ENCODE measurements at places on chromosomes 2 and 18.

- DNase-seq, result no peak
Measured at GRCh38 chr2:112665113-112665780, 19.5 kb downstream of the SLC20A1 start.

DNA sequence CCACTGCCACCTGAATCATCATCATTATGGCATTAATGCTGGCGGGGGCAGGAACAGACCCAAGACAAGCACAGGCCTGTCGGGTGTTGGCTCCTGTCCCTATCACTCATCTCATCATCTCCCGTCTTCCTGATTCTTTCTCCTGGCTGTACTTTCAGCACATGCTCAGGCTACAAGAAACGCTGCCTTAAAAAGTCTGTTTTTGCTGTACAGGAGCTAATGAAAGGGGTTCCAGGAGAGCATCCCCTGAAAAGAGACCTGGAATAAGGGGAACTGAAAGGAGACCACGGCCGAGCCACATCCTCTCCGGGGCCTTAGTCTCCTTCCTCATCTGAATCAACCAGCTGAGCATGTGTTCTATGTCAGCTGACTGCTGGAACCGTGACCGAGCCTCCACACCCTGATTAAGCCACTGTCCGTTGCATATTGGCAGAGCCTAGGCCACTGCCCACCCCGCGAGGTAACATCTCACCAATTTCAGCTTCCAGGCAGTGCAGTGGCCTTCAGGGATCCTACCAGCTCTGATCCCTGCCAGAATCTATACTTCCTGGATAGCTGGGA, 62.6 kb downstream of the DNMT3A start:
- no peak for DNase-seq

- DNase-seq, result no peak
Measured at GRCh38 chr18:25019931-25020330, 332.0 kb downstream of the ZNF521 start.

- DNase-seq, result no peak
Measured at GRCh38 chr2:172092716-172093415, 7.6 kb downstream of the DLX1 start.

DNA sequence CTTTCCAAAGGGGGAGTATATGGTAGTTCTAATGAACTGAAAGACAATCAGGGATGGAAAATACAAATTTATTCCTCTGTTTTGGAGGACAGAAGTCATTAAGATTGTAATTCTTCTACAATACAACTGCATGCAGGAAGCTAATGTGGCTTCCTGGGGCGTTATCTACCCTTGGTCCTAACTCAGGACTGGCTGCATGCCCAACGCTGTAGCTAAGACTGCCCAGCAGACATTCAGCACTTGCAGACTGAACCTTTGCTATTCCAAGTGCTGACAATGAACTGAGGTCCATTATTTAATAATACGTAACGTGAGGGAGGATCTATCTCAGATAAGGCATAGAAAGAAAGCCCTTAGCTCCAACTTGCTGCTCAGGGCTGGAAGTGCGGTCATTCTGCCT, 53.2 kb downstream of the ZAP70 start:
- DNase-seq, result no peak

- no peak for DNase-seq
Measured at GRCh38 chr2:105100046-105100840, 62.4 kb downstream of the MRPS9 start.

GRCh38 chr2:175136334-175137215, 31.4 kb downstream of the ATF2 start:
- DNase-seq, result no peak

DNA sequence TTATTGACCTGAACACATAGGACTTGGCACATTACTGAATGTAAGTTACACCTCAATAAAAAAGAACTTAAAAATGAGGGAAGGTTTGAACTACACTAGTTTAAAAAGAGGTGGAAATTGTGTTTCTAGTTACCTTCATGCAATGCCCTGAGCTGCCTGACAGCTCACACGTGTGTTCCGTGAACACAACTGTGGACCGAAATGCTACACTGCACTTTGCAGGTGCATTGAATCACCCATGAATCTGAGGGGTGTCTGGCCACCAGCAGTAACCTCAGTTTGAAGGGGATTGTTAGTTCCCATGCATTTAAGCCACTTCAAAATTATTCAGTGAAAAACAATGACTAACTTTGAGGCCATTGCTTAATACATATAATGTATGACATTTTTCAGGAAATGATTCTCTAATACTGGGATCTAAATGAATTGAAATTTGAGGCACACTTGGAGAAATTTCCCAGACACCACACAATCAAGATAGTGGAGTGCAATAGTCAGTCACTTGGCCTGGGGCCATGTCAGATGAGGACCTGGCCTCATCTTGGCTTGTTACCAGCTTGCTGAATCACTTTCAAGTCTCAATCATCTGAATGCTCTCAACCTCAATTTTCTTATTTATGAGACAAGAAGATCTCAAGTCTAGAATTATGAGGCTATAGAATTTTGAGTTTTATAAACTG, 59.3 kb downstream of the MYL12B start:
- no peak for DNase-seq

DNA sequence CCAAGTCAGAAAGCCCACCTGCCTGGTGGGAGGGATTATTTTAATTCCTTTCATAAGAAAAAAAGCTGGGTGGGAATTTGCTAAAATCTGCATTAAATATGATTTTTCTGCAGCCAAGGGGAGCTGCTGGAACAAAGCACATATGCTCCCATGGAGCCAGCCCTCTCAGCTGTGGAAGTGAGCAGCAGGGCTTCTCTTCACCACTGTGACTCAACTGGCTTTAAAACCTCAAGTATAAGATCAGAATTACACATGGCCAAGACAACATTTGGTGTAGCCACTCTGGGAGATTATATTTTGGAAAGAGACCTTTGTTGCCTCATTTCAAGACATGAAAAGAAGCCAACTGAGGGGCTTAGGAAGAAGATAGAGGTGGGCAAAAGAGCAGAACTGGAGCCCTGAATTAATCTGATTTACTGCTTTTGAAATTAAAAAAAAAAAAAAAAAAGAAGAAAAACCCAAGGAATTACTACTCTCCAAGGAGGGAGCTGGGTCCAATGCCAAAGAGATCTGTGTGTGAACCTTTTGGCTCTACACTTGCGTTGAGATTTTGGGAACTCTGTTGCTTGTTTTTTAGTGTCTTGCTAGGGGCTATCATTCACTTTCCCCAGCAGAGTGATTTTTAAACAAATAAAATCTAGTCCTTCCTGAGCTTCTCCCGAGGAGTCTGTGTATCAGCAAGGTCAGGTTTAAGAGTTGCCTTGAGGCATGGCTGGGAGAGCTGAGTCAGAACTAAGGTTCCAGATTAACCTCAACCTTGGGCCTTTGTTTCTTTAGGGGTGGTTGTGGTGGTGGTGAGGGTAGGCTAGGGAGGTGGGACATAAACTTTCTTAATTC, 6.0 kb downstream of the LHCGR start:
- no peak for DNase-seq

DNA sequence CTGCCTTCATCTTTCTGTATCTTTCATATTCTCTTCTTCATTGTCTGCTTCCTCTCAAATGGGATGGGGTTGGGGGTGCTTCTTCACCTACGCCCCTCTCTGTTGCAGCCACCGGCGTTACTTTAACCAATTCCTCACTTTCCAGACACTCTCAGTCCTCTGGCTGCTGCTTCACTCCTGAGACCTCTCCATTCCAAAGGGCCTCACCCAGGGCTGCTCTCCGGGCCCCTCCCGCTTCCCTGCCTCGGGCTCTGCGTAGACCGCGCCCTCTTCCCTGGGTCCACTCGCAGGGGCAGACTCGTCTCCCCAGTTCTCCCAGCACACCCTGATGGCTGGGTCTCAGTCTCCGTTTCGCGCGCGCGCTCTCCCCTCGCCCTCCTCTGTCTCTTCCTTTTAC, 926 bp downstream of the SERPINB8 start:
- DNase-seq, result no peak

- no peak for DNase-seq
Measured at GRCh38 chr2:163123526-163123925, 285.0 kb upstream of the KCNH7 start.

DNA sequence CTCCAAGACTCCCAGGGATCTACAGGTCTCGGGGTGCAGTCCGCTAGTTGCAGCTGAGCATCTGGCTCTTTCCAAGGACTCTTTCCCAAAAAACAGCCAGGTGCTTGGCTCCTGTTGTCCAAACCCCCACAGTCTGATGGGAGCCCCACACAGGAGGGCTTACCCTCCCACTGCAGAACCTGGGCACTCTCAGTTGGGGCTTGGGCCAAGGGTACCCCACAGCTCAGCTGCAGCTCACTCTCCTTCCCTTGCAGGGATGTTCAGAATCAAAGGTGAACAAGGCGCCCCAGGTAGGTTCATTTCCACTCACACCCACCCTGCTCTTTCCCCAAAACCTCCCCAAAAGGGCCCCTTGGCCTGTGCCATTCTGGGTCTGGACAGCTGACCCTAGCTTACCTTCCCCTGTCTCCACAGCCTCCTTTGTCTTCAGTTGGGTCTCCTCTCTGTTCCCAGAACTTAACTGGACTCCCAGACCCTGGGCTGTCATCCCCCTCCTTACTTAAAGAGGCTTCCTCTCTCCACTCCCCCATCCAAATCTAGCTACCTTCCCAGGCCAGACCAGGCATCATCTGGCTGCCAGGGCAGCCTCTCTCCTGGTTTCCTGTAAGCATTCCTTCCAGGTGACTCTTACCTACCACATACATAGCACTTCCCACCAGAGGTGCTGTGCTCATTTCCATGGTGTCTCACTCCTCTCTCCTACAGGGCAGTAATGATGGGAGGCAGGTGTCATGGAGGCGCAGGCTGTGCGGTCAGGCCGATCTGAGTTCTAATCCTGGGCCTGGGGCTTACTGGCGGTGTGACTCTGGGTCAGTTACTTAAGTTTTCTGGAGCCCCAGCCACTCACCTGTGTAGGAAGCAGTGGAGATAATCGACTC, 29.5 kb downstream of the MARCO start:
- peak; percentile 60 for DNase-seq

DNA sequence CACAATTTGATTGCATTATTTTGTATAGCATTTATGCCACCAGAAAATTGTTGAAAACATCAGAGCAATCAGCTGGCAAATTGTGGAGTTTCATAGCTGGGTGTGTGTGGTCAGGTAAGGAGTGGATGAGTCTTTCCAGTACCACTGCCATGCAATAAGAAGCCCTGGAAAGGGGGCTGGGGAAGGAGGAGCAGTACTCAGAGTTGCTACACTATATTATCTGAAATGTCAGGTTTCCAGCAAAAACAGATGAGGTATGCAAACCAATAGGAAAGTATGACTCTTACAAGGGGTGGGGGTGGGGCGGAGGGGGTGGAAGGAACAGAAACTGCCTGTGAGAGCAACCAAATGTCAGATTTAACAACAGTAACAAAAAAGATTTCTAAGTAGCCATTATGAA, 112.2 kb downstream of the SOS1 start:
- no peak for DNase-seq

- no peak for DNase-seq
Measured at GRCh38 chr2:233142355-233142897, 82.3 kb downstream of the INPP5D start.

- DNase-seq, result no peak
Measured at GRCh38 chr18:55582325-55582724, 5.7 kb downstream of the TCF4 start.

DNA sequence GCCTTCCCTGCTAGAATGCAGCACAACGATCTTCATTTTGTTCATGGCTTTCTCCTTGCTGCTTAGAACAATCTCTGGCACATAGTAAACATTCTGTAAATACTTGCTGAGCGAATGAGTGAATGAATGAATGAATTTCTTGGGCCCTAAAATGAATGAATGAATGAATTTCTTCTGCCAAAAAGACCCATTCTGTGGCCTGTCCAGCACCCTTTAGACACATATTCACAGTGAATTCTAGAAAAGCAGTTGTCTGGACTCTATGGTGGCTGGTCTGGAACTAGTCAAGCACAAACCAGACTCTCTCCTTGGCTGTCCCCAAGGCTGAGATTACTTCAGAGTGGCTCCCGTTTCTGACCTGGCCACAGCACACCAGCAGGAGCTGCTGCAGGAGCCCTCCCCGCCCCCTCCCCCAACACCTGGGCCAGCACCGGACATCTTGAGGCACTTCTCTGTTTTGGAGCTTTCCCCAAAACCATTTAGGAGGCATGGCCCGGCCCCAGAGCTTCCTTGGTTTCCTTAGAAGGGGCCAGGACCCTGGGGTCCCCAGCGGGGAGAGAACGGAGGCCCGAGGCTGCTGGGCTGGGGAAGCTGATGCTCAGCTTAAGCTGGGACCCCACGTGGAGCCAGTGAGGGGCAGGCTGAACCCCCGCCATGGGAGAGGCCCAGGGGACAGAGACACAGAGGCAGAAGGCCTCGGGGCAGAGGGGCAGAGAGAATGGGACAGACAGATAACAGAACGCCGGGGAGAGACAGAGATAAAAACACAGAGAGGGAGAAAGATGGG, 159.0 kb downstream of the ZFP36L2 start:
- peak; percentile 74 for DNase-seq

DNA sequence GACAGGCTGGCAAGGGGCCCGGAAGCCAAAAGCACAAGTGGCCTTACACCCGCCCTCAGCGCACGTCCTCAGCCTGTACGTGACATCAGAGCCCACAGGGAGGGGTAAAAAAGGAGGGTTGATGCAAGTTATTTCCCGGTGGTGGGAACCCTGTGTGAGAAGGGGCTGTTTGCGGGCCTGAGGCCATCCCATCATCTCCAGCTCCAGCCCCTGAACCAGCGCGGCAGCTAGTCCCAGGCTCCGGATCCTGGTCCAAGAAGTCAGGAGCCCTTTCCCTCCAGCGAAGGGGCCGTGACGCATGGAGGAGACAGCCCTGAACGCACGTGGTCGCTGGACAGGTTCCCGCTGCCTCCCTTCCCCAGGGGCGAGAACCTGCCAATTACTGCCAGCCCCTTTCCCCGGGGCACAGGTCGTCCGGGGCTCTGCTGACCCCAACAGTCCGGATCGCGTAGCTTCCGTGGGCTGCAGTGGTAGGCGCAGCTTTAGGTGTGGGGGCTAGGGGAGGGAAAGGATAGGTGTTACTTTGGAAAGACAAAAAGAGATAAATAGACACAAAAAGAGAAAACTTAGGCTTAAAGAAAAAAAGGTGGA, 1.3 kb upstream of the LRP2 start:
- DNase-seq, result no peak

- DNase-seq, result no peak
Measured at GRCh38 chr2:140808211-140808610, 1322.6 kb downstream of the LRP1B start.

DNA sequence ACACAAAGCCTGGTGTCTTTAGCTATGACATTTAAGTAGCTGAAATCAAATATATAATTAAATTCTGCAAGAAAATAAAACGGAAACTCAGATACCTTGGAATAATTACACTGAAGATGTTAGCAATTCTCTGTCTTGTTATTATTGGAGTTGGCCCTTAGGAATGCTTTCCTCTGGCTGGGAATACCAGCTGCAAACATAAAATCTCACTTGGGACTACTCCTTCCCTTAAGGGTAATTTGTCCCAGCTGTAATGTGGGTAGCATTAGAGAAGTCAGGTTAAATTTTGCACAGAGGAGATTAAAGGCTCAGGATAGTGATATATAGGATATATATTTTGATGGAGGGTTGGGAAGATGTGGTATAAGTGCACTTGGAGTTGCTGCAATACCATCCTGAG, 37.3 kb upstream of the GRP start:
- no peak for DNase-seq

DNA sequence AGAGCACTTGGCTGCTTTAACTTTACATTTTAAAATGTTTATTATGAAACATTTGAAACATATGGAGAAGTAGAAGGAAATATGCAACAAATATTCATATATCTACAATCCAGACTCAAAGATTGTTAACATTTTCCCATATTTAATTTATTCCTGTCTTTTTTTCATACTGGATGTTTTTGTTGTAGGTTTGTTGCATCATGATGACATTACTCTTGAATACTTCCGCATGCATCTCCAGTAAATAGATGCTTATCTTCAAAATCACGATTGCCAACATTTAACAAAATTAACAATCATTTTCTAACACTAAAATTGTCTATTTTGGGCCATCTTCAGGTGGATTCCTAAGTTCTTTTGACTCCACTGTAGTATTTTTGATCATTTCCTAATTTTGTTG, 21.1 kb upstream of the IL18RAP start:
- DNase-seq, result no peak
